M059J (cell line): ENCODE measurements at places on chromosomes 4 and X.

GRCh38 chrX:8274170-8274569, 103.1 kb upstream of the VCX2 start:
- DNase-seq, result no peak

- no peak for DNase-seq
Observed at GRCh38 chr4:147678796-147679549, 5.0 kb downstream of the PRMT9 start.

GRCh38 chr4:168930413-168931196, 79.5 kb downstream of the CBR4 start:
- DNase-seq, result no peak

DNA sequence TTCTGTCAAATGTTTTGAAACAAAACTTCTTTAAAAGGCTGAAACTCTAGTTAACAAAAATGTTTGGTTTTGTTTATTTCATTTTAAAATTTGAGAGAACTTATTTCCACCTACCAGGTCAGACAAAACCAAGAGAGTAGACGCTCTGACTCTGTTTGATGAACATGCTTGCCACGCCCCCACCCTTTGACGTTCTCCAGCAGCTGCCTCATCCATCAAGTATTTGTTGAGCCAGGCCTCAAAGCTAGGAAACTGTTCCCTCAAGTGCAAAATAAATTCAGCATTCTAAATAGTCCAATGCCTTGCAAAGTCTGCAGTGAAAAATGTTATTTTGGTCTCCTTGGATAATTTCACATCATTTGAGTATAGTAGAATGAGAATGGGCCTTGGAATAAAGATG, 121.6 kb downstream of the GUCY2F start:
- no peak for DNase-seq

DNA sequence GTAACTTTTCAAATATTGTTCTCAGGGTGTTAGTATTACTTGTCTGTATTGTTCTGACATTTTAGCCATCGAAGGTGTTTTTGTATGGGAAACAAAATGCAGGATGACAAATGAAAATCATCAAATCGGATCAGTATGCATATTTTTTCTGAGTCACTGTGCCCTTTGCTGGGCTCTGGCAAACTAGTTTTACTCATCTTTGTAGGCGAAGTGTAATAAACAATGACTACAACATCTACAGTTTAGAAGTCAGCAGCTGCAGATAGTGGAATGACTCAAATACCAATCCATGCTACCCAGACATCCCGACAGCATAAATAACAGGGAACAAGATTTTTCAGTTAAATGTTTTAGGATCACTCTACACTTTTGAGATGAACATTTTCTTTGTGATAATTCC, 557.3 kb upstream of the TENM3 start:
- peak; percentile 90 for DNase-seq

GRCh38 chrX:71492231-71493065, 40.5 kb upstream of the OGT start:
- DNase-seq, result no peak

- DNase-seq, result no peak
Observed at GRCh38 chr4:67161311-67161710, 384.0 kb downstream of the CENPC start.

- peak; percentile 94 for DNase-seq
Observed at GRCh38 chr4:152981278-152981677, 45.2 kb downstream of the FHDC1 start.

DNA sequence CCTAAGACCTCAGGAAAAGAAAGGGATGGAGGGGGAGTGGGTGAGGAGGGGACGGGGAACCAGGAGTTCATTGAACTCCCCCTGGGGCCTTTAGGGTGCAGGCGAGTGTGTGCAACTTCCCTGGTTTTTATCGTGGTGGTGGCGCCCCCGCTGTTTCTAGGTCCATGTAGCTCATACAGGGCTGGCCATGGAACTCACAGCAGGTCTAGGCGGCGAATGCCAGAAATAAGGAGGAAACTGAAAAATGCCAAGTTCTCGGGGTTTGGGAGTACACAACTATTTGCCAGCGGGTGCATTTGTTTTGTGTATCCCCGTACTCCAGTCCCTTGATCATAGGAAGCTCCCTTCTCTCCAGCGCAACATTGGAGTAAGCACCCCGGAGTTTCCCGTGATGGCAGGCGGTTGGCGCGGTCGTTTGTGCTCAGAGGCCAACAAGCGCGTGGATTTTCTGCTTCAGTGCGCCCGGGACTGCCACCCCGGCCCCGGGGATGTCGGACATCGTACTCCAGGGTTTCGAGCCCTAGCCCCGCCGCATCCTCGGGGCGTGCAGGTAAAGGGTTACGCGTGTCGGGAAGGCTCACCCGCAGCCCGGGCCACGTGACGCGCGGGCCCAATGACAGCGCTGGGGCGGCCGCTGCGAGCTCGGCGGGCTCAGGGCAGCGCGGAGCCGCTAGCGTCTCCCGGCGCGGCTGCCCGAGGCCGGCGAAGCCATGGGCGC, 208.9 kb downstream of the NWD2 start:
- DNase-seq, result peak; percentile 39

DNA sequence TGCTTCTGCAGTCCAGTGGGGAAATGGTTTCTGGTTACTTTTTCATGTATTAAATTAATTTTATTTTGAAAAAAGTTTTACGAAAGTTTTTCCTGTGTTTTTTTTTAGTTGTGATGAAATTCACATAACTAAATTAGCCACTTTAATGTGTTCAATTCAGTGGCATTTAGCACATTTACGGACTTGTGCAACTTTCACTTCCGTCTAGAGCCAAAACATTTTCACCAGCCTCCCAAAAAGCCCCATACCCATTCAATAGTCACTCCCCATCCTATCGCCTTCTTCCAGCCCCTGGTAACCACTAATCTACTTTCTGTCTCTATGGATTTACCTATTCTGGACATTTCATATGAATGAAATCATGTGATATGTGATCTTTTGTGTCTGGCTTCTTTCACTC, 22.8 kb upstream of the TBL1X start:
- no peak for DNase-seq

- no peak for DNase-seq
Observed at GRCh38 chrX:53422861-53423306, at the start of gene RIBC1. Gene RIBC1, plus strand, starts transcription at chrX:53422873. Its CDS starts 3,404 bp downstream, at chrX:53426277.

DNA sequence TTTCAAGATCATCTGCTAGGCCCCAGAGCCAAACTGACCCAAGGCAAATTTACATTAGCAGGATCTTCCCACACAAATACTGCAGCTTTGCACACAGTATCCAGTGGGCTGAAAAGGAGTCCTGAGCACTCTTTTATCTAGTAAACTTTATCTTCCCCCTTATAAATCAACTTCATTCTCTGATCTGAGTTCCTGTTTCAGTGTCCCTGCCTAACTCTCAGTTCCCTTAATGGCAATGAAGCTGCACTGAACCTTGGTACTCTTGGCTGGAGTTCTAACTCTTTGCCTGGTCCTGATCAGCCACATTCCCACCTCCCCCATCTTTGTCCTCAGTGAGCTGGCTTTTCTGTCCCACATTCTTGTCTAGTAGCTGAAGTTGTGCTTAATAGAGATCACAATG, 37.4 kb downstream of the EDA2R start:
- no peak for DNase-seq

- DNase-seq, result no peak
Observed at GRCh38 chrX:57655065-57655464, 25.0 kb downstream of the NLRP2B start.

DNA sequence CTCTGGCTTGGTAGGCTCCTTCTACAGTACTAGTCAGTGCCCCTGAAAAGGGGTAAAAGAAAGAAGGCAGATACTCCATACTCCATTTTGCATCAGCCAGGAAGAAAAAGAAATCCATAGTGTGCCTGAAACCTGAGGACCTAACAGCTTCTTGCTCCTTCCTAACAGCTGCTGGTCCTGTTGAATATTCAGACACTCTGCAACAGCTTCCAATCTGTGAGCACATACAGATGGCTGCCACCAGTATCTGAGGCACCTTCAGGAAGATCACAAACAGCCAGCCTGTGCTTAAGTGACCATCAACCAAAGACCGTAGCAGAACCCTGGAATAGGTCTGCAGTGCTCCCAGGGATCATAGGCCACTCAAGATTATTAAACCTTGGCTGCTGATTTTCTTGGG, 4.3 kb downstream of the GIMD1 start:
- no peak for DNase-seq

DNA sequence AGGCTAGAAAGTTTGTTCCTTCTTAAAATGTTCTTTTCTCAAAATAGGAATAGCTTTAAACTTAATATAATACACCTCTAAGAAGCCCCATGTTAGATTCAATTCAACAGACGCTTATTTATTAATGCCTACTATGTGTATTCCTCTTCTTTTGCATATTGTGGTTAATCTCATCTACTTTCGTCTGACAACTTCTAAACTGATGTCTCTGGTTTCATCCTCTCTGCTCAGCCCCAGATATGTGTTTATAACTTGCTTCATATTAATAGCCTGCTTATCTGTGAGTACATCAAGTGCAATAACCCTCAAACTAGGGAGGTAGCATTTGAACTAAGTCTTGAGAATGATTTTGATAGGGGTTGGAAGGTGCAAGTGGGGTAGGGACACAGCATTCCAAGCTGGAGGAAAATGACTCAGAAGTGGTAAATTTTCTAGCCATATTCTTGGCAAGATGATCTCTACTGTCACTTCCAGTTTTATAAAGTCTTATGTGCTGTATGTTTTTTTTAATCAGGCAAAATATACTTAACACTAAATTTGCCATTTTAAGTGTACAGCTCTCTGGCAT, 37.0 kb downstream of the STK26 start:
- peak; percentile 38 for DNase-seq

DNA sequence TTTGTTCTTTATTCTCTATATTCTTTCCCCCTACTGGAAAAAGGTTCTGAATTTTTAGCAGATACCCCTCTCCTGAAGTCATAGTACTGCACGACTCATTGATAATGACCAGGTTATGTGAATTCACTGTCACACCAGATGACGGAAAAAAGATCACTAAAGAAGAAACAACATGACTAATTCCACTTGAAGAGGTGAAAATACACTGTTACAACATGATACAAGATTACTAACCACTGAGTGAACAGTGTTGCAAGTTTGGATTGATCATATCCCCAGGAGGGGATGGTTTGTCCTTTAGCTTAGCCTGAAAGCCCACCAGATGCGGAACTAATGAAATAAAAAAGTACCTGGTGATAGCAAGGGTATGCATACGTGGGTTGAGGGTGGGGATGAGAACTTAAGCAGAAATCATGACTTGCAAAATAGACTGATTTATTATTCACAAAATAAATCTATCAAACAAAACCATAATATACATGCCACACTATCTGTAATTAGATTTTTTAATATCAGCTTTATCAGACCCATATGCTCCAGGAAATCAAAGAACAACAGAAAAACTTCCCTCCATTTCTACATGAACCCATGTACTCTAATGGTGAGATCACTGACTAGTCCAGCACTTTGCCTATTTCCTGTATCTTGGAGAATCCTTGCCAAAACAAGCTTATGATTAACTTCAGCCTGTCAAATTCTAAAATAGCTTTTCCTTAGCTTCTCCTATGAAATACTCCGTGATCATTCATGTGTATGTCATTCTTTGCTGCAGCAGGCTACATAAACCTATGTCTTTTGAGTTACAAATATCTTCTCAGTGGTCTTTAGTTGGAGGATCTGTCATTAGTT, 257.4 kb upstream of the AGA start:
- peak; percentile 20 for DNase-seq

DNA sequence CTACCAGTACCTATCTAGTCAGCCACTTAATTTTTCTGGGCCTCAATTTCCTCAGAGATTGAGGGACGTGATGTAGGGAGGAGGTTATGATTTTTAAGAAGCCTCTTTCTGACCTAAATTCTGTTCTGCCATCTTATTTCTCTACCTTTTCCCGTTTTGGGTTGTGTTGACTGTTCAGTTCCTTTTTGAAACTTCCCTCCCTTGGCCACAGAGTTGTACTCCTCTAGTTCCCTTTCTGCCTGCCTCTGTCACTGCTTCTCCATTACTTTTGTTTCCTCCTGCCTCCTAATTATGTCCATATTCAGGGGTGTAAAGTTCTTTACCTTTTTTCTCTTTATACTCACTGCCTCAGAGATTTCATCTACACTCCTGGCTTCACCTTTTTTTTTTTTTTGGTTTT, 25.4 kb downstream of the CLCN5 start:
- no peak for DNase-seq
